Fibroblast of lung (primary cell): ENCODE measurements at places on chromosomes 2 and 18. TPM values are rescaled to one million over a fixed set of nuclear protein-coding genes. Genes with fewer than 3 reads are reported as not detected.
A peak's percentile ranks its signal among the peaks of the same experiment; 100 is the strongest.

DNA sequence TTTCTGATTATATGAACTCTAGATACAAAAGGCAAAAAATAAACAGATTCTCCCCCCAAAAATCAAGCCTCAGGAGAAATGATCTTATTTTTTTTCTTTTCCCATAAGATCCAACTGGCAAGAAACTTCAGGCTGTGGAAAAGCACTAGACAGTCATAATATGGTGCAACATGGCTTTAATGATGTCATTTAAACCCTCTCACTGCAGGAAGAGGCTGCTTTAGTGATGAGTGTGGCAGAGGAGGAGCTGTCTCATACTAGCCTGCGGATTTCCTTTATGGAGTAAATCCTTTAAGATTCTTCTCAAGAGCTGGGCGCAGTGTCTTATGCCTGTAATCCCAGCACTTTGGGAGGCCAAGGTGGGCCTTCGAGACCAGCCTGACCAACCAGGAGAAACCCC is 83.3 kb upstream of the CD28 start:
- H3K4me1 ChIP-seq = peaks cover 3% of the 10 kb centered on the region
- no peaks in the 10 kb centered on the region for H3K27me3 ChIP-seq
- no peaks in the 10 kb centered on the region for H3K36me3 ChIP-seq
- peak; percentile 97 for DNase-seq
- H3K27ac ChIP-seq = peak overlapping the region; percentile 37
- H3K4me3 ChIP-seq = no peak overlapping the region

The BMP10 gene
- not detected in 2 replicates for polyA plus RNA-seq

The CIB4 gene
- polyA plus RNA-seq = not detected in 2 replicates

- H3K27ac ChIP-seq = peak overlapping the region; percentile 8
- H3K4me3 ChIP-seq = no peak overlapping the region
- H3K4me1 ChIP-seq = peaks cover 9% of the 10 kb centered on the region
- DNase-seq = peak; percentile 93
- H3K36me3 ChIP-seq = no peaks in the 10 kb centered on the region
These were observed 86.3 kb upstream of the NPAS2 start for GRCh38 chr2:100733391-100734187.

The SNORC gene
- polyA plus RNA-seq = 0.08 and 0.14 TPM in 2 replicates
